Spleen (tissue), 13 donors: ENCODE measurements at places on chromosomes 7 and 10.
A peak's percentile ranks its signal among the peaks of the same experiment; 100 is the strongest.

- peak overlapping the region; percentile 65 for H3K27ac ChIP-seq
- no peak overlapping the region for H3K4me3 ChIP-seq
- H3K4me1 ChIP-seq = peaks cover 41% of the 10 kb centered on the region
- H3K27me3 ChIP-seq = peaks cover 4% of the 10 kb centered on the region
Measured at GRCh38 chr10:103669243-103669929, 175.9 kb downstream of the NEURL1 start.

- no peak overlapping the region for H3K27ac ChIP-seq
- H3K27me3 ChIP-seq = no peaks in the 10 kb centered on the region
- no peaks in the 10 kb centered on the region for H3K4me1 ChIP-seq
- DNase-seq = no peak
- no peaks in the 10 kb centered on the region for H3K36me3 ChIP-seq
Measured at GRCh38 chr7:99755085-99755484, 20.1 kb upstream of the CYP3A7 start.

DNA sequence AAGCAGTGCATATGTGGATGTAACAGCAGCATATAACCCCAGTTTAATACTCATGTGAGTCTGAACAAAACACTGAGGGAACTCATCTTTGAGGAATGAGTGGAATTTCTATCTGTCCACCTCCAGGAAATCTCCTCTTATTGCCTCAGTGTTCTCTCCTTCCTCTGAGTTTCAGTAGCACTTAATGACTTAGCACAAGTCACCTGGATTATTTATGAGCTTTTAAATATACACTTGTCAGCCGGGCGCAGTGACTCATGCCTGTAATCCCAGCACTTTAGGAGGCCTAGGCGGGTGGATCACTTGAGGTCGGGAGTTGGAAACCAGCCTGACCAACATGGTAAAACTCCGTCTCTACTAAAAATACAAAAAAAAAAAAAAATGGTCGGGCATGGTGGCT, 4.3 kb downstream of the LRRC20 start:
- no peak overlapping the region for H3K4me3 ChIP-seq
- H3K27ac ChIP-seq = no peak overlapping the region
- H3K4me1 ChIP-seq = peaks cover 20% of the 10 kb centered on the region
- H3K27me3 ChIP-seq = no peaks in the 10 kb centered on the region
- DNase-seq = no peak

- no peak overlapping the region for H3K27ac ChIP-seq
- H3K36me3 ChIP-seq = peaks cover 27% of the 10 kb centered on the region
- H3K27me3 ChIP-seq = no peaks in the 10 kb centered on the region
- peaks cover 5% of the 10 kb centered on the region for H3K4me1 ChIP-seq
Measured at GRCh38 chr7:149720372-149721083, 52.9 kb downstream of the ZNF467 start.

DNA sequence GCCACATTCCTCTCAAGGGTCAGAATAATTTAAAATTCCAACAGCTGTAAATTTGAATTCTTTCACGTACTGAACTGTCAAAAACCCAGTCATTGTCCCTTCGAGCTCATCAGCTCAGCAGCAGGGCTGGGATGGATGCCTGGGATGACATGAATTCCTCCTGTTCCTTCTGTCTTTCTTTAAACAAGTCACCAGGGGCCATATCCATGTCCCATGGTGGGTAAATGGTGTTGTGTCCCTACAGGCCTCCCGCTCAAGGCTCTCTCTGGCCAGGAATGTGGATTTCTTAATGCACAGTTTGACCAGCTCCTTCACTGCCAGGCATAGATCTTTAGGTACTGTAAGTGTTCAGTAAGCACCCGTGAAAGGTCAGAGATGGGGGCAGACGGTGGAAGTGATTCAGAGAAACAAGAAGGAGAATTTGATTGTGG, 13.8 kb upstream of the TECPR1 start:
- H3K36me3 ChIP-seq = peaks cover 13% of the 10 kb centered on the region
- DNase-seq = no peak
- no peaks in the 10 kb centered on the region for H3K27me3 ChIP-seq
- H3K27ac ChIP-seq = no peak overlapping the region
- no peaks in the 10 kb centered on the region for H3K4me1 ChIP-seq
- H3K4me3 ChIP-seq = no peak overlapping the region

DNA sequence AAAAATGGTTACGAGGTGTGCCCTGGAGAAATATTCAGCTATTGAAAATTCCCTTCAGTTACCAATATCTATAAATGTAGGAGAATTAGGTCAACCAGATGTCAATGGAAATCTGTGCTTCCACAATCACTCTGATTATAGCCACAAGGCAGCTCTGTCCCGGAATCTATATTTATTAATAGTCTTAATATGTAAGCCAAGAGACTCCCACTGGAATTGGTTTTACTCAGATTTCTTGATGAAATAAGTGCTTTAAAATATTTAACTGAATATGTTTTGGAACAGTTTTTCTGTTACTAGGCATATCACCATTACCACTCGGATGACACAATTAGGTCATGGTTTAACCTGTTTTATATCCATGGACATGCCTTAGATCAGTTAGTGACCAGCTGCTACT, 169.6 kb downstream of the POM121L12 start:
- no peak overlapping the region for H3K4me3 ChIP-seq
- H3K27ac ChIP-seq = no peak overlapping the region
- H3K27me3 ChIP-seq = no peaks in the 10 kb centered on the region
- no peak for DNase-seq
- H3K36me3 ChIP-seq = no peaks in the 10 kb centered on the region

- H3K4me1 ChIP-seq = peaks cover 27% of the 10 kb centered on the region
- no peaks in the 10 kb centered on the region for H3K36me3 ChIP-seq
- DNase-seq = no peak
- no peaks in the 10 kb centered on the region for H3K27me3 ChIP-seq
- H3K27ac ChIP-seq = peak overlapping the region; percentile 20
- no peak overlapping the region for H3K4me3 ChIP-seq
Measured at GRCh38 chr10:5862360-5862961, 27.2 kb downstream of the ANKRD16 start.
